ENCODE measurements at places on chromosomes 7 and 10.

DNA sequence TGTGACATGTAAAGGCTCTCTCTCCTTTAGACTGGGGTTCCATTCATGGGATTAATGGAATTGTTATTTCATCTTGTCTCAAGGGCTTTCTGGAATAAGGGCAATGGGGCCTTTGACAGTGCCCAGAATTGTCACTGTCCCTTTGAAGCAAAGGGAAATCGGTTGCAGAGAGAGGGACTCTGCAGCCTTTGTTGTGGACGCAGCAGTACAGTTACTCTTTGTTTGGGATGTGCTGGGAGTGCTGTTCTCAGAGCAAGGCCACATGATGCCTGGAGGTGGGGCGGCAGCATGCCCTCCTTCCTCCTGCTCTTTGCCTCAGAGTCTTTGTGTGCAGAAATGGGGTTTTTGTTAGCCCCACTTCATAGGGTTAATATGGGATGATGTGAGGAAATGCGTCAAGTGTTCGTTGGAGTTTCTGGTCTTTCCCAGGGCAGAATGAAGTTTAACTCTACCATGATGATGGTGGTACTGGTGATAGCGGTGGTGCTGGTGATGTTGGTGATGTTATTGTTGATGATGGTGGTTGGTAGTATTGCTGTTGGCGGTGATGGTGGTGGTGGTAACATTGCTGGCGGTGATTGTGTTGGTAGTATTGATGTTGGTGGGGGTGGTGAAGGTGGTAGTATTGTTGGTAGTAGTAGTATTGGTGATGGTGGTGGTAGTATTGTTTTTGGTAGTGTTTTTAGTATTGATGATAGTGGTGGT lies 45.3 kb downstream of the DOCK1 start:
- DNase-seq, result no peak

DNA sequence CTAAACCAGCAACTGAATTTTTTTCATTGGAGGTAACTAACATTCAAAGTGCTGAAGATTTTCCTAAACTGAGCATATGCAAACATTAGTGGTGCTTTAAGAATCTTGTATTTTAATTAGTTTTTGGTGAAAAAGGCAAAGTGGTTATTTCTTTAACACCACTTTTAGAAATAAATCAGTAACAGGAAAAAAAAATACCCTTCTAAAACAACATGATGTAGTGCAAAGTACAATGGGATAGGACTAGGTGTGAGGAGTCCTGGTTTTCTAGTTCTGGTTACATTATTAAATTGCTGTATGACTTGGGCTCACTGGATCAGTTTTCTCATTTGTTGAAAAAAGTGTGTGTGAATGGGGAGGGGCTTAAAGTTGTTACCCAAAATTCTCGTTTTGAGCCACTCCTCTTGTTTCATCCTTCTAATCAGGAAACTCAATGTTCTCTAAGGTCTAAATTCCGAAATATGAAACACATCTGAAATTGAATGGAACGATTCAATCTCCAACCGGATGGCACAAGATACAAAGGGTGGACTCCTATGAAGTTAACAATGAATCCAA lies 1.8 kb downstream of the WASL start:
- DNase-seq, result no peak

DNA sequence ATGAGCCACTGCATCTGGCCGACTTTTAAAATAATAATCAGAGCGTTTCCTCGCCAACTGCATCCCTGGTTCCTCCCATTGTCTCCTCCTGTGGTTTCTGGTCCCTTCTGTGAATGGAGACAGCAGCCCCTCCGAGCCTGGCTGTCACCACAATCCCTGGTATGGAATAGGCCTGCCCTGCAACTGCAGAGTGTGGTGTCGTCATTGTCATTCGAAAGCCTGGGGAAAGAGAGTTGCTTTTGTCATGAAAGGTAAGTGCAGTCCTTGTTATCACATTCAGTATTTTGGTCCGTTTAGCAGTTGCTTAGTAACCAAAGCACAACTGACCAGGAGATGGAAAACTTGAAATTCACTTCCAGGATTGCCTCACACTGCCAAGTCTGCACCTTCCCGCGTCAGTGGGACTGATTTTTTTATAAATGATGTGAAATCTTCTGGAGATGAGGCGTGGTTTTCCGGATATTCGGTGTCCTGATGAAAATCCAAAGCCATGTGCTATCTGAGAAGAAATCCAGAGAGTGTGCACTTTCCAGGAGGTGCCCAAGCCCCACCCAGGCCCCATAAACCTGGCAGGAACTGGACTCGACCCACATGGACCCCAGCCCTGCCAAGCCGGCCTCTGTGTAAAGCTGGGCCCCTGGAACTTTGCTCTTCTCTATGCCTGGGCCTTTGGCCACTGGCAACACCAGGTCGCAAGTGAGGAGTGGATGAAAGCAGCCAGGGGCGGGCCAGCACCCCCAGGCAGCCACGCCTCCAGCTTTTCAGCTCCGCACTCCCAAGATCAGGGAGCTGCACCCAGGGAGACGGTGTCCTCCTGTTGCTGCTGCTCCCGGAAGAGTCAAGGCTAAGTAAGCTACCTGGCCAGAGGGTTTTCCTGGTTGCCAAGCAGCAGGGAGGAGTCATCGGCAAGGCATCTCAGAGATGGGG lies 133.7 kb upstream of the SH2B2 start:
- no peak for DNase-seq

- no peak for DNase-seq
These were observed 25.5 kb upstream of the SLC29A3 start for GRCh38 chr10:71293446-71294084.

- no peak for DNase-seq
These were observed 230.8 kb downstream of the ELFN1 start for GRCh38 chr7:1900847-1901246.

DNA sequence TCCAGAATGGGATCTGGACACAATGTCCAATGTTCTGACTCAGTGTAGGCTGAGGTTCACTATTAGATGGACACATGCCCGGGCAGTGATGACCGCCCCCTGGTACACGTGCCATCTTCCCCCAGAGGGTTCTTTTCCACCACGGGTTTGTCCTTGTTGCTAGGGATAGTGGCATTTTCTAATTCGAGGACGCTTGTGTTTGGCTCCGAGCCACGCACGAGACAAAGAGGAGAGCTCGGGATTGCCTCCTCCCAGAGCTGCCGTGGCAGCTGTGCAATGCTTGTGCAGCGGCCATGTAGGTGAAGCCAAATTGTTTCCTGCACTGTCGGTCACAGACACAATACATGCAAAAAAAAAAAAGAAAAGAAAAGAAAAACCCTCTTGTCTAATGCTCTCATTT lies 207.5 kb downstream of the PAXIP1 start:
- DNase-seq, result peak; percentile 79

- peak; percentile 93 for DNase-seq
These were observed 104.4 kb upstream of the ZNF92 start for GRCh38 chr7:65269150-65269856.

DNA sequence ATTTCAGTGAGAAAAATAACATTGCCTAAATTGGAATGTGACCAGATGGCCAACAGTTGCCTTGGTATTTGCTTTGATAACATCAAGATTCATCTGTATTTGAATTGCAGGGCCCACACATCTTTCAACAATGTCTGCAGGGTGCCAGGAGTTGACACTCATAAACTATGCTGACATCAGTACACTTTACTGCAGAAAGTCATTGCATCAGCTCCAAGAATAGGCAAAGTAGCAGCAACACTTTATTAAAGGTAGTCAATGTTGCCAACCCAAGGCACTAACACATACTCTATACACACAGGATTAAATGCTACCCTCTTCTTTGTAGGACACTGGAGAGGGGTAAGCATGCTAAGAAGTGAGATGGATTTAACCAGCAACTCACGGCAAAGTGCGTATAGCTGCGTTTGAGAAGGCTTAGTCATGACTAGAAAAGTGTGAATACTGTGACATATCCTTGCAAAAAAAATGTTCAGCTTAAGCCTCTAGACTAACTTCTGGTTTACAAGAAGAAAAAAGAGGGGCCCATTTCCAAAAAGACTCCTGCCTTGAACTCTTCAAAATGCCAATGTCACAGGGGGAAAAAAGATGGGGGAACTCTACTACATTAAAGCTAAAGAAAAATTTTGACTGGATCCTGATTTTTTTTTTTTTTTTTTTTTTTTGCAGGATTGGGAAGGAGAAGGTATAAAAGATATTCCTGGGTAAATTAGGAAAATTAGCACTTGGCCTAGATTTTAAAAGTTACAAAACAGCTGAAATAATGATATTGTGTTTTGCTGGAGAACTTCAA lies 2.2 kb downstream of the BBIP1 start:
- DNase-seq, result no peak

DNA sequence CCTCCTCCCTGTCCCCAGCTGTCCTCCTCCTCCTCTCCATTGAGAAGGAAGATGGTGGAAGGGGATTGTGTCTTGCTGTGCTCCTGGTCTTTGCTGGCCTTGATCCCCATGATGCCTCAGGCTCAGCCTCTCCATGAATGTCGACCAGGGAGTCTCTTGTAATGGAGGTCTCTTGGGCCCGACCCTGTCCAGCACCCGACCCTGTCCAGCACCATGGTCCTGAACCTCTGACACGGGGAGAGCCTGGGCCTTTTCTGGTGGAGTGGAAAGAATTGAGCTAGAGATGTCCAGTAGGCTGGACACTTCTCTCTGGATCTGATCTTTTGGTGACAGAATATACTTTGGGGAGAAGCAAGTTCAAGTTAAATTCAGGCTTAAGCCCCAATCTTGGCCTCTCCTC lies 42.3 kb upstream of the HMX3 start:
- DNase-seq, result no peak

DNA sequence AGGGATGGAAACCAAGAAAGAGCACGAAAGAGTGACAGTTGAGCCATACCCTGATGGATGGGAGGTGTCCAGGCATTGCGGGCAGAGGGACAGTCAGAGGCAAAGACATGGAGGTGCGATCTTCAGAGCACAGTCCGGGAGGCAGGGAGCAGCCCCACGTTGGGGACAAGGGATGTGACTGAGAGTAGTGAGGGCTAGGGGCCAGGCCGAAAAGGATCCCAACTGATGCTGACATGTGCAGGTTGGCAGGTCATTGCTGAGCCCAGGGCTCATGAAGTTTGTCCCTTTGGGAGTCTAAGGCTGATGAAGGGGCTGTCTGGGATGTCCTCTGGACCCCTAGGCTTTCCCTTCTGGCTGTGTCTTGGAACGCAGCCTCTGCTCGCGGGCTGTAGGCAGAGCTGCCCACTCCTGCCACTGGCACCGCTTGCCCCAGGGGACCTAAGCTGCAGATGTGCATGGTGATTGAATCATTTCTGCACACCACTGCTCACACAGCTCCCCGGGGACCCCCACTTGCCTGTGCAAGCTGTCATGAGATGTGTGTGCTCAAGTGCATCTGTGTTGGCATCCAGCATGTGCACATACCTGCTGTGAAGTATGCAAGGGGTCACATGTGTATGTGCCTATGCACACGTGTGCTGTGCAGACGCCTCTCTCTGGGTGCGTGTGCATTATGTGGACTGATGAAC lies 125.1 kb downstream of the ZMIZ1 start:
- DNase-seq, result no peak

- DNase-seq, result no peak
These were observed 173.3 kb downstream of the SLC16A9 start for GRCh38 chr10:59536167-59537014.

DNA sequence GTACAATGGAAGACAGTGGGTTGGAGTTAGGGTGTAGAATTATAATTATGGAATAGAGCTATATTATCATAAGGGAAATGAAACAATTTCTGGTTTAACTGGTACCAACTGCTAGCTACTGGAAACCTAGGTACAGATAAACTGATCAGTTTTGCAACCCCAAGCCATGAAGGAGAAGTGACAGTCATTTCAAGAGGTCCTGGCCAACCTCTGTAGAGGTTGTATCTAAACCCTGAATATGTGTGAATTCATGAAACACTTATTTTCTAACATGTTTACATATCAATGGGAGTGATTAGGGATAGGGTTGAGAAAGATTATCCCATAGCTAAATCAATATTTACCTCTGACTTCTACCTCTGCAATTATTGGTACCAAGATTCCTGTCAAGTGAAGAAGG lies 29.9 kb upstream of the CC2D2B start:
- no peak for DNase-seq

DNA sequence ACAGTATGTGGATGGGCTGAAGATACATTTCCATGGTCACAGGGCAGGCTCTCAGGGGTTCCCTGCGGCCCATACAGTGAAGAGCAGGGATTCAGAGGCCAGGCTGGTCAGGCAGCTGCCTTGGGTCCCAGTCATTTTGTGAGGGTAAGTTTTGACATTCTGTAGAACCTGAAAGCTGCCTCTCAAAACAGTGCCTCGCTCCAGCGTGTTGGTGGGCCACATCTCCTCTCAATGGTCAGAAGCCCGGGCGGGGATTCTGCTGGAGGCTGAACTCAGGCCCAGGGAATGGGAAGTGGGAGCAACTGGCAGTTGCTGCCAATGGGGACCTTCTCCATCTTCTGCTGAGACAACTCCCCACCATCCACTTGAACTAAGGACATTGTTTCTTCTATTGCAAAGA lies 190.0 kb downstream of the PTPN20 start:
- no peak for DNase-seq

DNA sequence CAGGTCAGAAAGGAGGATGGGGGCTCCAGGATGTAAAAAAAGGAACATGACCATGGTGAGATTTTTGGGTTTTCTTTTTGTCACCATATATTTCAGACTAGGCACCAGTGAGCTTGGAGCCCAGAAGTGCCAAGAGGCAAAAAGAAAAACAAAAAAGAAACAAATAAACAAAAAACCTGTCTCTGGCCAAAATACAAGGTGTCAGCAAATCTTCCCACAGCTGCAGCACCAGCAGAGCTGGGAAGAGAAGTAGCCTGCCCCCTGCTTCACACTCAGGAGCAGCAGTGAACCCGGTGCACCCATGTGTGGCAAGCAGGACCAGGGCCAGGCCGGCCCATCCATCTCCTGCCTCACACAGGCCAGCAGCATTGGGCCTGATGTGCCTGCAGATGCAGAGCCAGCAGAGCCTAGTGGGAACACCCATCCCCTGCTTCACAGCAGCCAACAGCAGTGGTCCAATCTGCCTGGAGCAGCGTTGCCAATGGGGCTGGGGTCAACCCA lies 34.7 kb upstream of the C10orf71 start:
- DNase-seq, result no peak

- DNase-seq, result no peak
These were observed 1.8 kb downstream of the TRPV6 start for GRCh38 chr7:142883571-142884285.

- DNase-seq, result peak; percentile 19
These were observed 20.9 kb upstream of the KLF6 start for GRCh38 chr10:3805791-3806461.

GRCh38 chr7:124752310-124752709 lies 13.3 kb downstream of the GPR37 start:
- DNase-seq, result no peak
